Activated naive CD8-positive, alpha-beta T cell treated with anti-CD3 and anti-CD28 coated beads, Interleukin-2, amount 50 U/mL, for 24 hours (primary cell): ENCODE measurements at places on chromosomes 13 and 19.

GRCh38 chr19:5286465-5287029 is 54.1 kb downstream of the PTPRS start:
- H3K4me1 ChIP-seq, result peaks cover 16% of the 10 kb centered on the region
- no peak overlapping the region for H3K4me3 ChIP-seq
- no peaks in the 10 kb centered on the region for H3K36me3 ChIP-seq
- H3K27me3 ChIP-seq, result peaks cover 4% of the 10 kb centered on the region
- peak overlapping the region; percentile 6 for H3K27ac ChIP-seq
- DNase-seq, result no peak

DNA sequence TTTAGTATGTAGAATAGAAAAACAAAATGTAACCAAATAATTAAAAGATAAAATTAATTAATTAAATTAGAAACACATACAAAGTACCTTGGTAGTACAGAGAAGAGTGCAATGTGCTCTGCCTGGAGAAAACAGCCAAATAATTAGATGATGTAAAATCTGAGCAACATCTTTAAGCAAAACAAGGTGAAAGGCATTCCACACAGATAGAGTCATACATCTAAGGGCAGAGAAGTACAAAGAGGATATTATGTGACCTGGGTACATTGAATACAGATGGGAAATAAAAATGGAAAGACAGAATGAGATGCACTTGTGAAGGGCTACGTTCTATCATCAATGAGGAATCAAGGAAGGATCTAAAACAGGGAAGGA is 25.2 kb upstream of the FNDC3A start:
- no peaks in the 10 kb centered on the region for H3K4me1 ChIP-seq
- H3K4me3 ChIP-seq, result no peak overlapping the region
- no peaks in the 10 kb centered on the region for H3K36me3 ChIP-seq

GRCh38 chr19:36488846-36489117 is 579 bp downstream of the ZNF566 start:
- peak overlapping the region; percentile 99 for H3K27ac ChIP-seq
- H3K4me3 ChIP-seq, result peak overlapping the region; percentile 95
- H3K4me1 ChIP-seq, result peaks cover 32% of the 10 kb centered on the region
- DNase-seq, result no peak
- peaks cover 47% of the 10 kb centered on the region for H3K36me3 ChIP-seq

DNA sequence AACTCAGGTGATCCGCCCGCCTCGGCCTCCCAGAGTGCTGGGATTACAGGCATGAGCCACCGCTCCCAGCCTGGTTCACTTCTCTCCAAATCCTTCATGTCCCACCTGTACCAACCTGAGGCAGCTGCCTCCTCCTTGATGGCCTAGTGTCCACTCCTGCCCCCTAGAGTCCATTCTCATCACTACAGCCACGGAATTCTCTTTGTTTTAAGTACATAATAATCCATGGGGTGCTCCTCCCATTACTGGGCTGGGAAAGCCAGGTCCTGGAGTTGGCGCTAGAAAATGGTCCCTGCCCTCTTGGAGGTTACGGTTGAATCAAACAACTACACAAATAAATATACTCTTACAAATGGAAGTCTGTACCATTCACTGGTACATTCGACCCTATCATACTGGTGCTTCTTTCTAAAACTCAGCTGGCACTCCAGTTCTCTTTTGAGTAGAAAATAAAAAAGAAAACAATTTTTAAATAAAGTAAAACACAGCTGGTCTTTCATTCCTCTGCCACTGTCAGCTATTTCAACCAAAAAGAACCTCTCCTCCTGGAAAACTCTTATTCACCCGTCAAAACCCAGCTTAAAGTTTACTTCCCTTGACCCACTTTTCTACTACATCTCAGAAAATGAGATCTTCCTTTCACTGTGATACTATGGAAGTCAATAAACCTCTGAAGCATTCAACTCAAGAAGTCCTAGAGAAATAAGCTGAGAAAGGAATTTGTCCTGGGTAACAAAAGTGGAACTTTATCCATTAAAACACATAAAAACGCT is 22.4 kb upstream of the ARHGEF18 start:
- no peaks in the 10 kb centered on the region for H3K27me3 ChIP-seq
- no peaks in the 10 kb centered on the region for H3K4me1 ChIP-seq
- H3K36me3 ChIP-seq, result peaks cover 2% of the 10 kb centered on the region
- DNase-seq, result peak; percentile 51
- H3K4me3 ChIP-seq, result no peak overlapping the region
- no peak overlapping the region for H3K27ac ChIP-seq

DNA sequence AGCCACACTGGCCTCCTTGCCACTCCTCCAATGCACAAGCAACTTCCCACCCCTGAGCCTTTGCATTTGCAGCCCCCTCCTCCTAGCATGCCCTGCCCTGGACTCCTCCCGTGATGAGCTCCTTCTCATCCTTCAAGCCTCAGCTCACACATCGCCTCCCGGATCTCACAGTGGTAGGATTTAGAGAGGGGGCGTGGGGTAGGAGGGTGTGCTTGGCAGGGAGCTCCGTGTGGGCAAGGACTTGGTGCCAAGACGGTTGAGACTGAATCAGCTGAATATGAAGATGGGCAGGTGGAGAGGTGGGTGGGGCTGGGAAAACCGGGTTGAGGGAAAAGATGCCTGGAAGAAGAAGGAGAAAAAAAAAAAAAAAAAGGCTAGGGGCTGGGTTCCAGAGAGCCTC is 48.4 kb upstream of the ZNRF4 start:
- no peaks in the 10 kb centered on the region for H3K36me3 ChIP-seq
- DNase-seq, result no peak
- H3K27me3 ChIP-seq, result peaks cover 28% of the 10 kb centered on the region
- no peaks in the 10 kb centered on the region for H3K4me1 ChIP-seq

- no peak overlapping the region for H3K4me3 ChIP-seq
- no peaks in the 10 kb centered on the region for H3K4me1 ChIP-seq
- DNase-seq, result no peak
- peaks cover 7% of the 10 kb centered on the region for H3K27me3 ChIP-seq
- no peak overlapping the region for H3K27ac ChIP-seq
These were observed 153.3 kb upstream of the VSTM2B start for GRCh38 chr19:29372461-29372860.

DNA sequence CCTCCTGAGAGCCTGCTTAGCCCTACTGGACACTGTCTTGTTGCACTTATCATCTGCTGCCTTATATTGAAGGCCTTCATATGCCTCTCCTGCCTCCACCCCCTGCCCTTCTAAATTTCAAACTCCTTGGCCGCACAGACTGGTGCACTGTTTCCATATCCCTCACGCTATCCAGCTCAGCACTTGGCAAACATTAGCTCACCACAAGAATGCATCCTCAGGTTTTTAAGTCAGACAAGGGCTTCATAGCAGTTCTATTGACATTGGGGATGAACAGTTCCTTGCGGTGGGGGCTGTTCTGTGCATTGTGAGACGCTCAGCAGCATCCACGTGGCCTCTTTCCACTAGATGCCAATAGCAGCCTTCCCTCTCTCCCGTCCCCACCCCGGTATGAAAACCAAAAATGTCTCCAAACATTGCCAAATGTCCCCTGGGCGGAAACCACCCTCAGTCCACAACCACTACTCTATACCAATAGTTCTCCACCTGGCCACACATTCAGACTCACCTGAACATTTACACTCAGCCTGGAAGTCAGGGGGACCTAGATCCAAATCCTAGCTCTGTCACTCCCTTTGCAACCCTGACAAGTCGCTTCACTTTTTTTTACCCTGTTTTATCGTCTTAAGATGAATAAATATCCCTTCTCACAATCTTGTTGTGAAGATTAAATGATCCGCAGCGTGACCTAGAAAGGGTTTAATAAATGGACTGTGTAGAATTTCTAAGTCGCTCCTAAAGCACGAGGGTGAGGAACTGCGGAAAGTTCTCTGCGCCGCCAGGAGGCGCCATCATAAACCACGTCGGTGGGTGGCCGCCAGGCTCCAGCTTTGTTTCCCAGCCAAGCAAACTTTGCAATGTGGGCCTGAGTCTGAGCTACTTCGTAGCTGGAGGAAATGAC is 3.6 kb upstream of the CEACAM3 start:
- H3K27me3 ChIP-seq, result peaks cover 42% of the 10 kb centered on the region
- peak; percentile 64 for DNase-seq
- no peak overlapping the region for H3K4me3 ChIP-seq
- no peaks in the 10 kb centered on the region for H3K4me1 ChIP-seq
- H3K36me3 ChIP-seq, result no peaks in the 10 kb centered on the region
- no peak overlapping the region for H3K27ac ChIP-seq

GRCh38 chr19:33472226-33472625 is 49.4 kb downstream of the PEPD start:
- H3K36me3 ChIP-seq, result peaks cover 6% of the 10 kb centered on the region
- no peaks in the 10 kb centered on the region for H3K27me3 ChIP-seq
- no peaks in the 10 kb centered on the region for H3K4me1 ChIP-seq
- H3K4me3 ChIP-seq, result no peak overlapping the region

DNA sequence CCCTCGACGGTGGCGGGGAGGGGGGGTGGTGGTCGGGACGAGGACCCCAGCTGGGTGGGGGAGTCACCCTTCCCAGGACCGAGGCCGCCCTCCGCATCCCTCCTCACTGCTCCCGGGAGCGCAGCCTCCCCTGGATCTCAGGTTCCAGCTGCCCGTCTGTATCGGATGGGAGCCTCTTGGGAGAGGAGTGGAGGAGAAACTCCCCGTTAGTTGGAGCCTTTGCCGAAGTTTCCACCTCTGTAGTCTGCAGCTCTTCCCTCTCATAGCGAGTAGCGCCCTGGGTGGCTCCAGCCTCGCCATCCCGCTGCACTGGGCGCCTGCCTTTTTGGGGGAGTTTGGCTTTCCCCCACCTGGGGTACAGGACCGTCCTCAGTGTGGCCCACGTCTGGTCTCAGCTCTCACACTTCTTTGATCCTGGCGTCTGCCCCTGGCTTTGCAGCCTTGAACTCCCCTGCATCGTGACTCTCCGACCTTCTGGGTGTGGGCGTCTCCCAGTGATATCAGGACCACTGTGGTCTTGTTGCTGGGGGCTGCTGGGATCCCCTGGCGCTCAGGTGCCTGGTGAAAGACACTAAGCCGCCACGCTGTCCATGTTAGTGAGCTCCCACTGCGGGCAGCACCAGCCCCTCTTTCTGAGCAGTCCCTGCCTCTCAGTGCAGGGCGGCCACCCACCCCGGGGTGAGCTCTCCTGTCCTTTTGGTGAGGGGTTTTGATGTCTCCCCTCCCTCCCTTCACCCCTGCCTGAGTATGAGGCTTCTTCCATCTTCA is 1.1 kb downstream of the CNOT3 start:
- peaks cover 45% of the 10 kb centered on the region for H3K4me1 ChIP-seq
- DNase-seq, result peak; percentile 49

GRCh38 chr13:111161601-111162600 is 46.8 kb downstream of the ARHGEF7 start:
- H3K4me3 ChIP-seq, result no peak overlapping the region
- H3K36me3 ChIP-seq, result peaks cover 55% of the 10 kb centered on the region
- no peaks in the 10 kb centered on the region for H3K27me3 ChIP-seq
- H3K4me1 ChIP-seq, result peaks cover 61% of the 10 kb centered on the region
- no peak overlapping the region for H3K27ac ChIP-seq
- no peak for DNase-seq

DNA sequence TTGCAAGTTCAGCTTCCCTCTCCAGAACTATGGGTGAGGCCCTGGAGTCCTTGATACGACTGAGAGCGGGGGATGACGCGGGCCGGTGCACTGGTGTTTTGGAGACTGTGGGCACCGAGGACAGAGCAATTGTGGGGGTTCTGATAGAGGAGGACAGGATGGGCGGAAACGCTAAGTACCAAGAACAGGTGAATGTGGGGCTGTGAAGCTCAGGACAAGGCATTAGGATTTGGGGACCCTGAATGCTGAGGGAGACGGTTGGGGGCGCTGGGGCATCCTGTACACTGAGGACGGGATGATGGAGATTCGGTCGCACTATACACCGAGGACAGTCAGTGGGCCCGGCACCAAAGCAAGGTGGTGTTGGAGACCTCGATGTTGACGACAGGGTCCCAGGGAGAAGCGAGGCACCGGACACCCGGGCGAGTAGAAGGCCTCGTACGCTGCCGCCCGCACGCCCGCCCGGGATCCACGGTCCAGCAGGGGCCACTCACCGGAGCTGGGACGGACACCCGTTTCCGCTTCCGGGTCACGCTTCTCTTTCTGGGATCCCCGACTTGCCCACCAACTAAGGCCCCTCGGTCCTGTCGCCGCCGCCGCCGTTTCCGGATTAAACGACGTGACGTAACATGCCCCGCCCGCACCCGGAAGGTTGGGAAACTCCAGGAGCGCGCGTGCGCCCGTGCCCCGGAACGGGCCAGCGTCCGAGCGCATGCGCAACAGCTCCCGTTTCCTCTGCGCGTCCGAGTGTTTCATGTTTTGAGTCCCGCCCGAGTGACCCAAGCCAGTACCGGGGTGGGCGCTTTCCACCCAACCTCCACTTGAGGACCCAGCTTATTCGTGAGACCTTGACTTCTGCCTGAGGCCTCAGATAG is at the start of gene CHMP2A:
TSS of gene CHMP2A (minus strand) at position 612 of the 875 bp plus-strand sequence. CDS start 893 bp downstream, outside the sequence.
- H3K4me1 ChIP-seq, result peaks cover 62% of the 10 kb centered on the region
- DNase-seq, result peak; percentile 99
- H3K4me3 ChIP-seq, result peak within 1 kb of the TSS; percentile 99
- peaks cover 69% of the 10 kb centered on the region for H3K36me3 ChIP-seq

GRCh38 chr19:18173054-18173571 is 500 bp upstream of the IFI30 start:
- H3K27ac ChIP-seq, result peak overlapping the region; percentile 70
- no peak for DNase-seq
- peak overlapping the region; percentile 81 for H3K4me3 ChIP-seq
- peaks cover 37% of the 10 kb centered on the region for H3K4me1 ChIP-seq
- no peaks in the 10 kb centered on the region for H3K27me3 ChIP-seq

GRCh38 chr19:31541396-31541795 is 192.2 kb upstream of the TSHZ3 start:
- no peaks in the 10 kb centered on the region for H3K4me1 ChIP-seq
- no peak overlapping the region for H3K27ac ChIP-seq
- no peak for DNase-seq
- H3K36me3 ChIP-seq, result no peaks in the 10 kb centered on the region
- H3K27me3 ChIP-seq, result peaks cover 1% of the 10 kb centered on the region

DNA sequence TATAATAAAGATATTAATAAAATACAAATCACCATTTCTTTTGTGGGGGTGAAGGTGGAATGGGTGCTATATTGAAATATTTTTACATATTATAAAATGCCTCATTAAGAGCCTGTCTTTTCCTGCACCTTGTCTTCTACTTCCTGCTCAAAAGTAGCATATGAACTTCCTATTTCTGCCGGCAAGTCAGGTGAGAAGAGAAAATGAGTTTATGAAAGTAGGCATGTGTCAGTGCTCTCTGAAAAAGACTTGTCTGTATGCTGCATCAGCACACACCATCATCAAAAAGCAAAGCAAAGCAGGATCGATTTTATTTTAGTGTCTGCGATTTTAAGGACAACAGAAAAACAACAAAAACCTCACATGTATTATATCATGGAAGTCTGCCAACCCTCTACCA is 114.2 kb downstream of the RAP2A start:
- H3K27ac ChIP-seq, result no peak overlapping the region
- no peak overlapping the region for H3K4me3 ChIP-seq
- H3K4me1 ChIP-seq, result no peaks in the 10 kb centered on the region
- no peaks in the 10 kb centered on the region for H3K36me3 ChIP-seq
- H3K27me3 ChIP-seq, result peaks cover 5% of the 10 kb centered on the region

GRCh38 chr19:56699552-56699951 is 28.0 kb upstream of the ZNF835 start:
- H3K36me3 ChIP-seq, result no peaks in the 10 kb centered on the region
- DNase-seq, result no peak
- H3K4me3 ChIP-seq, result no peak overlapping the region

GRCh38 chr13:106417467-106418110 is 117.9 kb downstream of the EFNB2 start:
- H3K4me3 ChIP-seq, result no peak overlapping the region
- no peak for DNase-seq
- H3K27me3 ChIP-seq, result peaks cover 19% of the 10 kb centered on the region
- no peaks in the 10 kb centered on the region for H3K36me3 ChIP-seq
- H3K4me1 ChIP-seq, result peaks cover 3% of the 10 kb centered on the region
- H3K27ac ChIP-seq, result no peak overlapping the region

- H3K4me3 ChIP-seq, result no peak overlapping the region
- H3K36me3 ChIP-seq, result no peaks in the 10 kb centered on the region
- peaks cover 11% of the 10 kb centered on the region for H3K27me3 ChIP-seq
- H3K27ac ChIP-seq, result no peak overlapping the region
These were observed 137.8 kb upstream of the GJB6 start for GRCh38 chr13:20369886-20370361.
